Hypothalamus (tissue), 51 donors: ENCODE measurements at places on chromosomes 11 and 22.

DNA sequence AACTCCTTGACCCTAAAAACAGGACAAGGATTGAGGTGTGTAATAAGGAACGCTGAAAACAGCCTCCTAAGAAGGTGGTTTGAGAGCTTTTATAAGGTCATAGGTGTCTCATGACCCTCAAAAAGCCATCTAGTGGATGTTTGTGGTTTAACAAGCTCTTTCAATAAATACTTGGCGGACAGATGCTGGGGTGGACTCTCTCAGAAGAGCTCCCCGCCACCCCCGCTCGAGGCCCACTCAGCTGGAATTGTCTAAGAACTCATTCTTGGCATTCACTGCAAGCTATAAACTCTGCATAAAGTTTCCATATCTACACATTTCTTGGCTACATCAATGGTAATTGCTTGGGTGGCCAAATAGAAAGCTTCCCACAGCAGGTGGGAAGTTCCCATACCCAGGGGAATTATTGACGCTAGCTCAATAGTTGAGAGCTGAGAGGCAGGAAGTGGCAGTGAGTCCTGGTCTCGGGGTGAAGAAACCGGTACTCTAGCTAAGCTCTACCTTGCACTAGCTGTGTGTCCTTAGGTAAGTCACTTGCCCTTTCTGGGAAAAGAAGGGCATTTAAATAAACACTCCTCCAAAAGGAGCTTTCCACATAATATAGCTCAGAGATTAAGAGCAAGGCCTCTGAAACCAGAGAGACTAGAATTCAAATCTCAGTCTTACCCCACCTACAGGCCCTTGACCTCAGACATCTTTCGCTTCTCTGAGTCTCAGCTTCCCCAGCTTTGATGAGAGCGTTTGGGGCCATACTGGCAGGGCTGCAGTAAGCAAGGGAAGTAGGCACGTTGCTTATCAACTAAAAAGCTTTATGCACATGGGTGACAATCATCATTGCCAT lies 6.4 kb downstream of the MS4A15 start:
- DNase-seq: no peak

DNA sequence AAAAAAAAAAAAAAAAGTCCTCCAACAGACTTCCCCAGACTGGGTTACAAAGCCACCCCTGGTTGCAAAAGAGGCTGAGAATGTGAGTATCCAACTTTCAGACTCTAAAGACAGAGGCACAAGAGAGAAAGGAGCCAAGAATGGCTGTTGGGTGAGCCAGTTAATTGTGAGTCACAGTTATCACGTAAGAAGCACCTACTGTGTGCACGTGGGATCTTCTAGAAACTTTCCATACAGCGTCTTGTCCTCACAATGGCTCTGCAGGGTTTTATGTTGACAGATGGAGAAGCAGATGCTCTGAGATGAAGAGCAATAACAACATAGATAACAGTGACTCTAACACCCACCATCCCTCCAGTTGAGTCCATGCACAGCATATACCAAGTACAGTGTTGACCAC lies 41.0 kb downstream of the CD82 start:
- no peak for DNase-seq

- DNase-seq: no peak
These were observed 31.6 kb upstream of the MYH9 start for GRCh38 chr22:36419177-36419911.

- DNase-seq: no peak
These were observed 4.9 kb downstream of the HIPK3 start for GRCh38 chr11:33262011-33262645.

- DNase-seq: no peak
These were observed 13.1 kb downstream of the GRIK4 start for GRCh38 chr11:120524536-120525085.
